NCI-H1694 (cell line): ENCODE measurements at places on chromosomes 6 and 20.

DNA sequence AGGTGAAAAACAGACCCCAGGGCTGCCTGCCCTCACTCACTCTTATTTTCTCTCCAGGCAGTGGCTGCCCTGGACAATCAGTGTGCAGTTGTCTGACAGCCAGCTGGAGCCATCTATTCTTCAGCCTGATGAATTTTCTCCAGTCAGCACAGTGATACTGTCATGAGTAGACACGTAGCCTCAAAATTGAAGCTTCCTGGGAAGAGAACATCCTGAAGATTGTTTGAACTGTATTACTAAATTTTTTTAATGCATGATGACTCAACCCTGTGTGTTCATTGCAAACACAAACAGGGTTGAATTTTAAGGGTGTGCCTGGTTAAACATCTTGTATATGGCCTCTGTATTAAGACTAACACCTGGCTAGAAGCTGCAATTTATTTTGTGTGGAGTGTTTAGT, 49.8 kb upstream of the STXBP5 start:
- no peak for DNase-seq

GRCh38 chr20:43662943-43663655, 3.8 kb upstream of the MYBL2 start:
- DNase-seq = no peak

DNA sequence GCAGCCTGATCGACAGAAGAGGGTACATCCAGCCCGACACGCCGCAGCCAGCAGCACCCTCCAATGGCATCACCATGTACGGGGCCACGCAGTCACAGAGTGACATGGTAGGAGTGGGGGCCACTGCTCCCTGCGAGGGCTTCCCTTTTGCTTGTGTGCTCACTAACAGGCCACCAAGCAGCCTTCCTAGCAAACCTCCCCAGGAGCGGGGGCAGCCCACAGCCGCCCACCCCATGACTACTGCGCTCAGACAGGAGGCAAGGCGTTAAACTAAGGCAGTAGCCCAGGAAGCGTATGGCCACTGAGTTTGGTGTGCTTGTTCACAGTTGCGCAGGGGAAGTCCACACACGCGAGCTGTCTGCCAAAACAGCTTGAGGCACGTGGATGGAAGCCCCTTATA, 169.5 kb upstream of the SNX9 start:
- DNase-seq = no peak

DNA sequence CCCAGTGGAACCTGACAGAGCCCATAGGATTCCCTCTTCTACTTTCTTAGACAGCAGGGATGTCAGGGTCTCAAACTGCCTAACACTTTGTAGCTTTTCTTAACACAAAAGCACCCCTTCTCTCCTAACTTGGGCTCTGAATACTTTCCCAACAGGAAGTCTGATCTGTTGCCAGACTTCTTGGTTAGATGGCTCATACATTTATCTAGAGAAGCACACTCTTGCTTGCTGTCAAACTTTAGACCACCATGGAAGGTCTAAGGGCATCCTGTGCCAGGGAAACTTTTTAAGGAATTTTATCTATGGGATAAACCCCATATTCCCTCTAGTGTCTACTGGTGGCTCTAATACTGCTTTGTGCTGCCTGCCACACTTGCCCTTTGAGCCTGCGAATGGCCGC, 3.3 kb upstream of the C6orf136 start:
- no peak for DNase-seq

- DNase-seq = no peak
Observed at GRCh38 chr6:103629613-103630012, 1230.1 kb downstream of the HACE1 start.

GRCh38 chr20:13147971-13148370, 73.1 kb upstream of the ISM1 start:
- no peak for DNase-seq

DNA sequence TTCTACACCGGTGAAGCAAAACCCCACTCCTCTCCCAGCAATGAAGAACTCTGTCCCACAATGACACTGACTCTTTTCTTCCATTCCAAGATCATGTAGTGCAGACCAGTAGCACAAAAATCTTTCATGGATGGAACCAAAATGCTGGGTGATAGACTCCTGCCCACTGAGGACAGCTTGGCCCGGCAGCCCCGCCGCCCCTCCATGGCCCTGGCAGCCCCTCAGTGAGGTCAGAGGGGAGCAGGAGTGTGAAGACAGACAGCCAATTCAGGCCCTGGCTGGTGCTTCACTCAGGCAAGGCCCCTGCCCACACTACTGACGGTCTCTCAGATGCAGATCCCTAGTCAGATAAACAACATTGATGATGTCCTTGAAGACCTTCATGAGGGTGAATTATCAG, 131.9 kb upstream of the SYNDIG1 start:
- no peak for DNase-seq

- no peak for DNase-seq
Observed at GRCh38 chr6:166670894-166671293, 43.8 kb upstream of the RPS6KA2 start.

- no peak for DNase-seq
Observed at GRCh38 chr6:22569281-22570184, at the start of gene HDGFL1. Gene HDGFL1 (plus strand): TSS chr6:22569566. CDS start chr6:22569576, 10 bp downstream.

DNA sequence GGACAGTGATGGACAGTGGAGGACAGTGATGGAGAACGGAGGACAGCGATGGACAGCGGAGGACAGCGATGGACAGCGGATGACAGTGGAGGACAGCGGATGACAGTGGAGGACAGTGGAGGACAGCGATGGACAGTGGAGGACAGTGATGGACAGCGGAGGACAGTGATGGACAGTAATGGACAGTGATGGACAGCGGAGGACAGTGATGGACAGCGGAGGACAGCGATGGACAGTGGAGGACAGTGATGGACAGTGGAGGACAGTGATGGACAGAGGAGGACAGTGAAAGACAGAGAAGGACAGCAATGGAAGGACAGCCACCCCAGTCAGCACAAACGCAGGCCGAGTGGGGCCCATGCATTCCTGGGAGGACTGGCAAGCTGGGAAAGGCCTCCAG, 3.4 kb upstream of the NKAIN4 start:
- DNase-seq = no peak

GRCh38 chr20:25058051-25058846, at the start of gene ACSS1:
Gene ACSS1 (minus strand): TSS chr20:25058139. CDS start chr20:25058102, 37 bp downstream.
- no peak for DNase-seq

- DNase-seq = peak; percentile 27
Observed at GRCh38 chr20:2564406-2564805, 28.0 kb downstream of the TMC2 start.

DNA sequence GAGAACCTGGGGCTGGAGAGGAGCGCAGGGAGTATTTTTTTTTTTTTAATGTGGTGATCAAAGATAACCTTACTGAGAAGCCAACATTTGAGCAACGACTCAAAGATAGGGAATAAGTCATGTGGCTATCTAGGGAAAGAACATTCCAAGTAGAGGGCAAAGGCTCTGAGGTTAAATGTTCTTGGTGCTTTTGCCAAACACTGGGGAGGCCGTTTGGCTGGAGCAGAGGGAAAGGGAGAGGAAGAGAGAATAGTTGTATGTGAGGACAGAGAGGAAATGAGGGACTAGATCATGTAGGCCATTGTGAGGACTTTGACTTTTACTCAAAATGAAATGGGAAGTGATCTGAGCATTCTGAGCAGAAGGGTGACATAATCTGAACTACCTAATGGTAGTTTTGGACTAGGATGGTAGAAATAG, 27.8 kb downstream of the ACSS2 start:
- DNase-seq = no peak

DNA sequence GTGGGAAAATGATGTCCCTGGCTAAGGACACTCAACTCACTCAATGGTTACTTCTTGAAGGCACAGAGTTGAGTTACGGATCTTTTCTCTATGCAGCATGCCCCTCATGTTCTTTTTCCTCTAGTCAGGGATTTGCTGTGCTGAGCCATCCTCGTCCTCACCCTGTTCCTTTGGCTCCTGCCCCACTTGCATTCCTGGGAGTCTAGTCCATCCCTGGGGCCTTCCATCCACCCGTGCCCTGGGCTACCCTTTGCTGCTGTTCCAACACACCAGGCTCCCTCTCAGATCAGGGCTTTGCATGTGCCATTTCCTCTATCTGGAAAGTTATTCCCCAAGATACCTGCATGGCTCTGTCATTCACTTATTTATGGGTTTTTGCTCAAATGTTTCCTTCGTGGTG, 13.3 kb upstream of the KCNG1 start:
- no peak for DNase-seq

DNA sequence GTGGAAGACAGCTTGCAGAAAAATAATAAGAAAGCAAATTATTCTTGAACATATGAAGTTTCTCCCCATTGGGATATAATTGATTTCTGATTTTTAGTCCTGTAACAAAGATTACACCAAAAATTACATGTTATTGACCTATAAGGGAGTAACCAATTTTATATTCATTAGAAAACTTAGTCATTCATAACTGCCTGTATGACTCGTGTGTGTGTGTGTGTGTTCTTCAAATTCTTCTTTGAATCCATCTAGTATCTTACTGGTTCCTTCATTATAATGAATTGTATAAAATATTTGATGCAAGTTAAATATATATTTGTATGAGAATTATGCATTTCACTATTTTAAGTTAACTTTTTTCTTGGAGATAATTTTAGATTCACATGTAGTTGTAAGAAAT, 310.4 kb downstream of the HAO1 start:
- no peak for DNase-seq
